ENCODE measurements at places on chromosomes 7 and 10.
A peak's percentile ranks its signal among the peaks of the same experiment; 100 is the strongest.

DNA sequence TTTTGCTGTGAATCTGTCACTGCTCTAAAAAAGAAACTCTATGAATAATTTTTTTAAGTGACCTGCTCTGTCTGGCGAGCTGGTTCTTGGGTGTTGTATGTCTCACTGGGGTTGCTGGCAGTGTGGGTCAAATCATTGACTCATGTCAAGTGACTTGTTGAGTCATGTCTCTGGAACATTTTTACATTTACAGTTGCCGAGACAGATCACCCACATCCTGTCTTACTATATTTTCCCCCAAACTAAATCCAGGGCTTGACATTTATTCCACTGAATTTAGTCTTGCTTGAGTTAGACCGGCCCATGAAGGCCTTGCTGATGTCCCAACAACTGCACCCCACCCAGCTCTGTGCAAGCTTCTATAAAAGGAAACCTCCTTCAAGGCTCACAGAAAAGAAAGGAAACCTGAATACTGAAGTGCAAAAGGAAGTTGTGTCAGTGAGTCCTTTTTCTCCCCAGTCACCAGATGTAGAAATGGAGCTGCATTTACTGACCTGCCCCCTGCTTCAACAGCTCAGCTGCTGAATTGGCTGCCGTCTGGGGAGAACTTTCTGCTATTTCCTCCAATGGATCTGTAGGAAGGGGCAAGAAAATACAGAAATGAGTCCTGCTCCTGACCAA, 290.3 kb downstream of the TNS3 start:
- DNase-seq, result no peak

DNA sequence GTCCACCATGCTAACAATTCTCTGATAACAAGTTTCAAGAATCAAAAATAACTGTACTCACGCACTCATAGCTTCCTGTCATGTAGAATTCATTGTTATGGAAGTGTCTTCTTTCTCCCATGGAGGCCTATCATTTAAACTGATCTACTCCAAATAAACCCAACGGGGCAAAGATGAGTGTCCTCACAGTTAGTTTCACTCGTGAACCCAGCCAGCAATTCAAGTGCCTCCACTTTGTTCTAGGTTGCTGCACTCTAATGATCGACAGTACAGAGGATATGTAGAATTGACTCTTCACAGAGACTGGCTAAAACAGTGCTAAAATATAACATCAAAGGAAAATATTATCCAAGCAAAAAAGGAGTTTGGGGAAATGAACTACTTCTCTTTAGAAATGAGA, 111.4 kb downstream of the LRRN3 start:
- DNase-seq, result no peak

GRCh38 chr10:110310741-110311140, 6.0 kb upstream of the SMNDC1 start:
- DNase-seq, result no peak

GRCh38 chr10:93757136-93757535, 600 bp upstream of the LGI1 start:
- DNase-seq, result no peak

- no peak for DNase-seq
Measured at GRCh38 chr10:35523670-35524225, 81.4 kb upstream of the GJD4 start.

GRCh38 chr10:526651-527312, 162.7 kb downstream of the DIP2C start:
- no peak for DNase-seq

DNA sequence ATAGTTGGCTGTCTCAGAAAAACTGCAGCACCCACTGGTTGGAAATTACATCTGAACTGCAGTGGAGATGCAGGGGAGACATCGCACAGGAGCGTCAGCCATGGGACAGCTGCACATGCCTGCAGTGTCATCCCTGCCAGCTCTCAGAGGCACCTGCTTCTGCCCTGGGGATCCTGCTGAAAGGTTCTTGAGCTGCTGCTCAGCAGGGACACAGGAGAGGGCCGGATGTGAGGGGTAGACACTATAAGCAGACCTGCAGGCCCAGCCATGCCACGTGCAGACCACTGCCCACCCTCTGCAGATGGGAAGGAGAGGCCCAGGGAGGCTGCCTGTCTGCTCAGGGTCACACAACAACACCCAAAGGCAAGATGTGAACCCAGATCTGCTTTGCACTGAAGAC, 601.4 kb downstream of the DNAJB6 start:
- DNase-seq, result no peak

- no peak for DNase-seq
Measured at GRCh38 chr7:41711283-41712064, 8.6 kb upstream of the INHBA start.

- no peak for DNase-seq
Measured at GRCh38 chr10:12413369-12413711, 64.0 kb downstream of the CAMK1D start.

- no peak for DNase-seq
Measured at GRCh38 chr10:122152544-122152943, 118.6 kb upstream of the BTBD16 start.

DNA sequence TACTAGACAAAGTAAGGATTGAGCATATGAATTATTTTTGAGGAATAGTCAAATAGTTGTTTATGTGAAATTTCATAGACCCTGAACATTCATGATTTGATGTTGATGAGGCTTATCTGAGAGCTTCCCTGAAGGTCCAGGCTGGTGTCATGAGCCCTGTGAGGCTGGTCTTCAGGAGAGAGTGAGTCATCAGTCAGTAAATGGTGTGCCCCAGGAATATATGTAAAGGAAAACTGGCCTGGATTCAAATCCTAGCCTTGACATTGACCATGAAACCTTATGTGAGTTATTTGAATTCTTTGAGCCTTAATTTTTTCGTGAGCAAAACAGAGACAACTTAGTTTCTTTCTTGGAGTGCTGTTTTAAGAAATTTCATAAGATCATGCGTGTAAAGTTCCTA, 6.2 kb downstream of the TMEM236 start:
- no peak for DNase-seq

GRCh38 chr7:118183428-118183785, 557 bp upstream of the LSM8 start:
- peak; percentile 6 for DNase-seq

DNA sequence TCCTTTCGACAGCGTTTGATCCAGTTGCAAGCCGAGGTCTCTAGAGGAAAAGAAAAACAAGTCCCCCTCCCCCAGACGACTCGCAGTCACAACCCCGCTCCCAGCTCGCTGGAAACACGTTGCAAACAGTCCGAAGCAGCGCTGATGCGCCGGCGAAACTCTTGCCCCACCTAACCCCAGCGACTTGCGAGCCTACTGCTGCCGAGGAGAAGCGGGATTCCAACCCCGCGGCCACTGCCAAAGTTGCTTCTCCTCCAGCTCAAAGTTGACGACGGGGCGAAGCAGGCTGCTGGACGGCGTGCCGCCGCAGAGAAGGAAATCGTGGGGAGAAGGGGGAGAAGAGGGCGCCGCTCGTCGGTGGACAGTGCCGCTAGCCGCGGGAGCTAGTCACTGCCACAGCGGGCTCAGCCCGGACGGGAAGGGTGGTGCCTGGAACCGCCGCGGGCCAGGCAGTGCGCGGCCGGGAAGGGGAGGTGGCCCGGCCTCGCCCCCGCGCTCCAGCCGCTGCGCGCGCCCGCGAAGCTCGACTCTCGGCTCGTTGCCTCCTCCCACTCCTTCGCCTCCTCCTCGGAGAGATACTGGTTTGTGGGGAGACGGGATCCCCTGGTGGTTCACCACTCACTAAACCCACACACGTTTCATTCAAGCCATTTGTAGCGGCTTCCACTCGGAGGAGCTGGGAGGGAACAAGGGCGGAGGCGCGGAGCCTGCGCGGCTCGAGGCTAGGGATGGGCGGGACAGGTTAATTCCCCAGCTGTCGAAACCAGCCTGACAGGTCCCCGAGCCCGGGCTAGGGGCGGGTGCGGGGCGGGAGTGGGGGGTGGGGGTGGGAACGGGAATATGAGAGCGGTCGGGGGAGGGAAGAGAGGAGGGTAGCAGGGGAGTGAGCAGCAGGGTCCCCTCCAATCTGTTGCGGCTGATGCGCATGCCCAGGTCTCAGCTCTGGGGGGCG, at the start of gene GPR37:
TSS of gene GPR37 (minus strand) at position 392 of the 952 bp plus-strand sequence. CDS start 816 bp downstream, outside the sequence.
- DNase-seq, result no peak

DNA sequence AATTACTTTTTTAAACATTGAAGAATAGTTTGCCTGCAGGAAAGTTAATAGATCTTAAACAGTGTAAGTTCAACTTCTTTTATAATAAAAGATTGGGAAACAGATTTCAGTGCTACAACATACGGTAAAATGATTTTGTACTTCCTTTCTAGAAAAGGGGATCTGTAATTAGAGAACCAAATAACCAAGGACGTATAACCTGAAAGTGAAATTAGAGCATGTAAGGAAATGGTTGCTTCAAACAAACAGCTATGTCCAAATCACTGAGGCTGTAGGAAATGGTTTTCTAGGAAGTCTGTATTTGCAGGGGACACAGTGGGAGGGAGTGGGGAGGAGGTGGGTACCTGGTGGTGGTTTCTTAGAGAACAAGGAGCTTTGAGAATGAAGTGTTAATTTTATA, 57.9 kb upstream of the EXOC6 start:
- DNase-seq, result no peak

GRCh38 chr7:105982388-105982787, 19.3 kb downstream of the CDHR3 start:
- no peak for DNase-seq

GRCh38 chr10:30600005-30600404, 29.5 kb downstream of the LYZL2 start:
- DNase-seq, result no peak

GRCh38 chr7:94440451-94441039, 45.9 kb downstream of the COL1A2 start:
- DNase-seq, result no peak

- DNase-seq, result no peak
Measured at GRCh38 chr7:47361236-47361635, 220.7 kb downstream of the TNS3 start.

DNA sequence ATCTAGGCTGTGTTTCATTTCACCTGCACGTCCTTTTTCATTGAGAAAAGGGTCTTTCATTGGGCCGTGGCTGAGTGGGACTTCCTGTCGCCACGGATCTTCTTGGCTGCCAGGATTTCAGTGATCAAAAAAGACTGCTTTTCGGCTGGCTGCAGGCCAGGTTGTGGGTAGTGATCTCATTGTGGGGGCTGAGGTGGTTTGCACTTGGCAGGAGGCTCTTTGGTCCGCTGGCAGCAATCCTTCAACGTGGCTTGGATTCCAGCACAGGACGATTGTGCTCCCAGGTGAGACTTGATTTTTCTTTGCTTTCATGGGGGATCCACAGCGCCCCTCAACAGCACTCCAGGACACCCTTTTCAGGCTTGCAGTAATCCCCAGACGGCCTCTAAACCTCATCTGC, 29.0 kb upstream of the ZNF273 start:
- no peak for DNase-seq

DNA sequence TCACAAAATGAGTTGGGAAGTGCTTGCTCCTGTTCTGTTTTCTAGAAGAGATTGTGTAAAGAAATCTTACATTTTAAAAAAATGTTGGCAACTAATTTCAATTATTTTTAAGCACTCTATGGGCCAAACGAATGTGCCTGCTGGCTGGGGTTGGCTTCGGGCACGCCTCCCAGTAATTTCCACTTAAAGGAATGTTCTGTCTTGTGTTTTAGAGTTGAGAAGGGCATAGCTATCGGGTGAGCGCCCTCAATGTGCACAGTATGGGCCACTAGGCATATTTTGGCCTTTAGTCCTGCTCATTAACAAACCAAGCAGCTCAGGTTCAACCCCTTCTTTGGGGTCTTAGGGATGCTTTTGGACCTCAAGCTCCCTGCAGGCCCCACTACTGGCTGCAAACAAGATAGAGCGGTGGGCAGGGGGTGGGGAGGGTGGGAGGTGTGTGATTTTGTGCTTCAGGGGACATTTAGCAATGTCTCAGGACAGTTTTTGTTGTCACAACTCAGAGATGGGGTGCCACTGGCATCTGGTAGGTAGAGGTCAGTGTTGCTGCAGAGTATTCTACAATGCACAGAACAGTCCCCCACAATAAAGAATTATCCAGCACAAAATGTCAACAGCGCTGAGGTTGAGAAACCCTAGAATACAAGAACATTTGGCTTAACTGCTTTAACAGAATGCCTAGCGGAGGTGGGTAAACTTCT, 40.7 kb downstream of the TACC2 start:
- DNase-seq, result no peak

GRCh38 chr10:14936584-14936983, 17.3 kb downstream of the DCLRE1C start:
- no peak for DNase-seq

DNA sequence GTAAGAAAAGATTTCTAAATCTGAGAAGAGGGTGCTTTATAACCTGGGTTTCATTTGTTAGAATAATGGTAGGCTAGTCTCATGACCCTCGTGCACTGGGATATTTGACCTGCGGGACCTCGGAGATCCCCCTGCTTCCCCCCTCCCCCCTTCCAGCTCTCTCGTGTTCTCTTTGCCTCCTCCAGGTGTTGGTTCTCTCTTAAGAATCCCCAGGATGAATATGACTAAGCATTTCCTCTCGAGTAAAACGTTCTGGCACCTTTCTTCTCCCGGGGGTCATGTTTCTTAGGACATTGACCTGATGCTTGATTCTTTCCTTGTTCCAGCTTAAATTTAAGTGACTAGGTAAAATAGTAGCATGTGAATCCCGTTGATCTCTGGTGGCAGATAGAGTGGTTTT, 71.2 kb downstream of the SHH start:
- DNase-seq, result no peak

- no peak for DNase-seq
Measured at GRCh38 chr7:99707096-99707495, 27.3 kb upstream of the CYP3A5 start.

DNA sequence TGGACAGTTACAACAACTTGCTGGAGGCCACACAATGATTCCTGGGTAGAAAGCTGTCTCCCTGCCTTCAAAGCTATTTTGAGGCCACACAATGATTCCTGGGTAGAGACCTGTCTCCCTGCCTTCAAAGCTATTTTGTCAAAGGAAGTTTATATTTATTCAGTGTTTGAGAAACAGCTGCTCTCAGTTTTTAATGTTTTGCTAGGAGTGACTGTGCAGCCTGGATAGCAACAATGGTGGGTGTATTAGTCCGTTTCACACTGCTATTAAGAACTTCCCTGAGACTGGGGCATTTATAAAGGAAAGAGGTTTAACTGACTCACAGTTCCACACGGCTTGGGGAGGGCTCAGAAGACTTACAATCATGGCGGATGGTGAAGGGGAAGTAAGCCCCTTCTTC, 3.9 kb upstream of the SGPL1 start:
- DNase-seq, result no peak

DNA sequence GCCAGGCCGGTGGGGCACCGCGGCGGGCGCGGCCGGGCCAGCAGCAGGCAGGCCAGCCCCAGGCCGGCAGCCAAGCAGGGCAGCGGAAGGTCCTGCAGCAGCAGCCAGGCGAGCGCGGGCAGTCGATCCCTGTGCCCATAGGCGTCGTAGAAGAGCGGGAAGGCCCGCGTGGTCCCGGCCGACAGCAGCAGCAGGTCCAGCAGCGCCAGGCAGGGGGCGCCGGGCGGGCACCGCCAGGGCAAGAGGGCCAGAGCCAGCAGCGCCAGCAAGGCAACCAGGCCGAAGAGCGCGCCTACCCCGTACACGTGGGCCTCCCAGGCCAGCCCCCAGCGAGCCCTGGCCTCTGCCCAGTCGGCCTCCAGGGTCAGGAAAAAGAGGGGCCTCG, 8.4 kb upstream of the RBM28 start:
- DNase-seq, result peak; percentile 30
